ENCODE measurements at places on chromosomes 5 and 9.

GRCh38 chr9:126521976-126522590 is 91.6 kb upstream of the LMX1B start:
- DNase-seq = no peak

DNA sequence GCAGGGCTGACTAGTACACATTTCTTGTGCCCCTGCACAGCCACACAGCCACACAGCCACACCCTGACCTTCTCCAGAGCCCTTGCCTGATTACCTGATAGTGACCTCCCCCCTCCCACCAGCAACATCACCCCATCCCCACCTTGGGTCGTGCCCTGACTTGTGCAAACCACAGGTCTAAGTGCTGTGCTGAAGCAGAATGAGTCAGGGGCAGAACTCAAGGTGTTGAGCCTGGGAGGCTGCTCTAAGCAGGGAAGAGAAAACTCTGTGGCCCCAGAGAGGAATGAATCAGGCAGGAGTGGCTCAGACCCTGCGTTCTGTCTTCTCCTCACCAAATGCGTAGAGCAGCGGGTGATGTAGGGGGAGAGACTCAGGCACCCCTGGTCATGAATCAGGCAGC is 24.3 kb upstream of the FAT2 start:
- no peak for DNase-seq

DNA sequence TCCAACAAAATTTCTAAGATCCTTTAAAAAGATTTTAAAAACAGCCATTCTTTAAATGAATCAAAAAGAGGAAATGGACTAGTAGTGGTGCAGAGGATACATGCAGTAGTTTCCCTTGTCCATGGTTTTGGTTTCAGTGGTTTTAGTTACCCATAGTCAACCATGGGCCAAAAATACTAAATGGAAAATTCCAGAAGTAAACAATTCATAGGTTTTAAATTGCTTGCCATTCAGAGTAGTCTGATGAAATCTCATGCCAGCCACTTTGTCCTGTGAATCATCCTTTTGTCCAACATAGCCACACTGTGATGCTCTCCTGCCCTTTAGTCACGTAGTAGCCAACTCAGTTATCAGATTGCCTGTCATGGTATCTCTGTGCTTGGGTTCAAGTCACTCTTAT is 286.1 kb downstream of the ANXA1 start:
- DNase-seq = no peak

GRCh38 chr9:91698266-91698665 is 251.8 kb downstream of the ROR2 start:
- DNase-seq = no peak

- no peak for DNase-seq
Observed at GRCh38 chr5:1473746-1474145, 28.5 kb upstream of the SLC6A3 start.

- DNase-seq = no peak
Observed at GRCh38 chr5:35457912-35458823, 159.5 kb upstream of the SPEF2 start.

- no peak for DNase-seq
Observed at GRCh38 chr9:130931508-130932254, 7.4 kb downstream of the FIBCD1 start.

GRCh38 chr9:108016446-108016845 is 526.9 kb upstream of the KLF4 start:
- DNase-seq = no peak

GRCh38 chr5:115087951-115088350 is 81.8 kb downstream of the TRIM36 start:
- DNase-seq = no peak

DNA sequence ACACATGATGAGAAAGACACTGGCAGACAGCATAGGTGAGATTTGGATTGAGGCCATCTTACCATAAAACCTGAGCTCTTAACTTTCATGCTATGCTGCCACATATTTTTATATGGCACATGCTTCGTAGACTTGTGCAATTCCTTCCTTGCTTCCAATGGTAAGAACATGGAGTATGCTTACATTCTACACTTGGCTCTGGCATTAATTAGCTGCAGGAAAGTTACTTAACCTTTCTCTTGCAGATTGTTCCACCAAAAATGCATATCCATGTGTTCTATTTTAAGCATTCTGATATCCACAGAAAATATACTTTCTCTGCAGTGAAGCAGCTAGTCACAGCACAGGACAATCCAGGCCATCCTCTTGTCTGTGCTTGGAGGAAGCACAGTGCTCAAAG is 119.4 kb downstream of the MPDZ start:
- DNase-seq = no peak

DNA sequence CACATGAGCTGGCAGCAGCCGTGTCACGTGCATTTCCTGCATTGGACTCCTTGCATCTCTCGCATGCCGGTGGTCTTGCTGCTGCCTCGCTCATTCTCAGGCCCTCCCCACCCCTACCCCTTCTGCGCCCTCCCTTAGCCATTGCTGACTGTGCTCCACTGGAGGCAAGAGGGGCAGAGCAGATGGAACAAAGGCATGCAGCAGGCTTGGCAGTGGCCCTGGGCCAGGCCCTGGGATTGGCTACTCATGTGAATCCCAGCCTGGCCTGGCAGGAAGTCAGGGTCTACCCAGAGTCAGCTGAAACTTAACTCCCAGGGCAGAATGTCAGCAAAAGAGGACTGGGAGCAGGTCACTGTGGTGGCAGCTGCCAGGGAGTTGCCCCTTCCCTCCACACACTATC is 62.3 kb downstream of the TSTD2 start:
- DNase-seq = no peak

DNA sequence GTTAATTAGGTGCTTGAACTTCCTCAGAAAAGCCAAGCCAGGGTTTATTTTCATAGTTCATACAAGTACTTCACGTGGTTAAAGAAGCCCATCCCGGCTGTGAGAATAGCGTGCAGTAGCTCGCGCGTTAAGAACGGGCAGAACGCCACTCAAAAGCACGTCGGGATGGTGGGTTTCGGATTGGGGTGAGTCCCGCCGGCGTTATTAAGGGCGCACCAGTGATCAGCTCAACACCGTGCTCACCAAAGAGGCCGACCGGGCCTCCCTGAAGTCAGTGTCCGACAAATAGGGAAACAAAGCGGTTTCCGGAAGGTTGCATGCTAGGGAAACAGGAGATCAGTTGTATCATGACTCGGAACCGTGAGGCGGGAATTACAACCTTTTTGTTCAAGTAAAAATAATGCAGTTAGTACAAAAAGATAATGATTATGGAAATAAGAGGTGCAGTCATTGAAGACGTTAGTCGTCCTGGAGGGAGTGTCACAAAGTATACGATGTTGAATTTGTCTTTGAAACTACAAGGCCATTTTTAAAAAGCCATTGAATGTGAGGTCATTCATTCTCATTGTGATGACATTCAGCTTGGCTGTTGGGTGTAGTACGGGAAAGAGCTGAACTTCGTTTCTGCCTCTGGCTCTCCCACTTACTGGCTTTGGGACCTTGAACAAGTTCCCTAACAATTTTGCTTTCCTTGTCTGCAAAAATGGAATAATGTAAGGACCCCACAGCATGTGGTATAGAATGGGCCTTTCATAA is 992 bp downstream of the SETD9 start:
- no peak for DNase-seq

GRCh38 chr9:135303280-135303647 is 176.3 kb upstream of the PPP1R26 start:
- no peak for DNase-seq

DNA sequence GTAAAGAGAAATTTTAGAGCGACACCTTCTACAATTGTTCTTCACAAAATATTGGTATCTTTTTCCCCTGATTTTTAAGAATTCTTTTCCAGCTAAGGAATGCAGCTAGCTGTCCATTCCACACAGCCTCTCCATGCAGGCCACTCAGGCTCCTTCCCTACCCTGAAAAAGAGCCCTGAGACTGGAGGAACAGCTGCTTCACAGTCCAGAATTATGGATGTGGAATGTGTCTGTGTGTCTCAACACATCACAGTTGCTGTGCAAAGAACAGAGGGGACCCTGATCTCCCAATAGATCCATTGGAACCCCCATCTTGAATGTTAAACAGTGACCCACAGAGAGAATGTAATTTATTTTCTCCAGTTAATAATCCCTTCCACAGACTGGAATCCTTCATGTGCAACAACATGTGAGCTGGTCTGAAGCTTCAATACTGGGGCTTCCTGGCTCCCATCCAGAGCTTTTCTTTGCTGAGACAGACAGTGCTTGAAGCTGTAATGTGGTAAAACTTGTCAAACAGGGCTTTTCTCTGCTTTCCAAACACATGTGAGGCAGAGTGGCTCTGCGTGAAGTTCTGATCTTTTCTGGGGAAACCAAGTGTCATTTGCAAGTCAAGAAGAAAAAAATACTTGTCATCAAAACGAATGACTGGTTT is 53.3 kb upstream of the SMC5 start:
- DNase-seq = no peak

DNA sequence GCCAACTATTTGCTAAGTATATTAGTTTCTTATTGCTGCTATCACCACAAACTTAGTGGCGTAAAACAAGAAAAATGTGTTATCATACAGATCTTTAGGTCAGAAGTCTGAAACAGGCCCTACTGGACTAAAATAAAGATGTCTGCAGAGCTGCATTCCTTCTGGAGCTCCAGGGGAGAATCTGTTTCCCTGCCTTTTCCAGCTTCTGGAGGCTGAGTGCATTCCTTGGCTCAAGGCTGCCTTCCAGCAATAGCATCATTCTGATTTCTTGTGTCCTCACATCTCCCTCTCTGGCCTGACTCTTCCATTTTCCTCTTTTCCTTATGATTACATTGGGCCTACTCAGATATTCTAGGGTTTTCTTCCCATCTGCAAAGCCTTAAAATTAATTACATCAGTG is 15.9 kb downstream of the MAN2A1 start:
- no peak for DNase-seq

DNA sequence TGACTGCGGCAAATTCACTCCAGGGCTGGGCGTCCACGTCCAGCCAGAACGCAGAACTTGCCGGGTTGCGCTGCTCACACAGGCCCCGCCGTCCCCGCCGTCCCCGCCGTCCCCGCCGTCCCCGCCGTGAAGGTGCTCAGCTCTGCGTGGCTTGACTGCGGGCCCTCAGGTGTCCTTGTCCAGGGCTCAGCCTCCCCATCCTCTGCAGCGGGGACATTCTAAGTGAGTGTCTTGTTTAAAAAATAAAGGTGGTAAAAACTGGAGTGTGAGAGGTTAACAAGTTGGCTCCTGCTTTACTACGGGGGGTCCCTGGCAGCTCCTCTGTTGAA is 14.9 kb downstream of the IRX4 start:
- DNase-seq = no peak

GRCh38 chr9:70578720-70579119 is 164.3 kb upstream of the KLF9 start:
- DNase-seq = no peak

Data from cortex of kidney (tissue), 1 donor.